ENCODE measurements at places on chromosomes 4 and X.

- no peak for DNase-seq
Observed at GRCh38 chr4:110085131-110085530, 113.3 kb downstream of the ELOVL6 start.

- DNase-seq = no peak
Observed at GRCh38 chr4:159284113-159284512, 181.2 kb downstream of the RAPGEF2 start.

DNA sequence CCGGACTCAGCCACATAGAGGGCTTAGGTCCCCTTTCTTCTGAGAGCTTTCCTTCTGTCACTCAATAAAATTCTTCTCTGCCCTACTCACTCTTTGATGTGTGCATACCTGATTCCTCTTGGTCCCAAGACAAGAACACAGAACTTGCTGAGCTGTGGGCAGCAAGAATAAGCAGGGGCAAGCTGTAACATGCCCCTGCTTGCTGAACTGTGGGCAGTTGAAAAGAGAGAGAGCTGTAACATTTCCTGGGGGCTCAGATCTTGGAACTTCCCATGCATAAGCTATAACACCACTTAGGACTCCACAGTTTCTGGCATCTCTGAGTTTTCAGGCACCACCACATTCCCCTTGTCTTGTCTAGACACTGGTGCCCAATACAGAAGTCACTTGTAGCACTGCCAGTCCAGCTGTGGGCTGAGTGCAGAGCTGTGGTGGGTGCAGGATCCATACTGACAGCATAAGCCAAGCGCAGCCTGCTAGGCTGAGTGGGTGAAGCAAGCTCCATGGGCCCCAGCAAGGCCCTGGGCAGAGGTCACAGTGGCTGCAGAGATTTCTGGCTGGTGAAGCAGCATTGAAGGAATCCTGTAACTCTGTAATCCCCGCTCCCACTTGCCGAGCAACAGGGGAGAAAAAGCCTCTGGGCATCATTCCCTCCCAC, 241.2 kb downstream of the PCDH10 start:
- no peak for DNase-seq

- no peak for DNase-seq
Observed at GRCh38 chrX:133215747-133216146, 2.4 kb downstream of the TFDP3 start.

- DNase-seq = no peak
Observed at GRCh38 chr4:56552273-56552672, 46.7 kb downstream of the ARL9 start.

DNA sequence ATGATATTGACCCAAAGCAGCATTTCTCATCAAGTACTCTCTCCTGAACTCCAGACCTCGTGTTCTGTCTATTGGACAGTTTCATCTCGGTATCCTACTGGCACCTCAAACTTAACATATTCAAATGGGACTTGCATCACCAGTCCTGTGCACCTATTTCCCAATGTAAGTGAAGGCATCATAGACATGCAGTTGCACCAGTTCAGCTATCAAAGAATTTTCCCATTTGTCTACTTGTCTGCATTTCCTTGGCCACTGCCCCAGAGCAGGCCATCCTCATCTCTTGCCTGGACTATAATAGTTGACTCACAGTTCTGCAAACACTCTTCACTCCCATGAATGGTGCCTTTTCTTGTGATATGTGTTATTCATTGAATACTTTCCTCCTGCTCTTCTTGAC, 11.3 kb upstream of the LIMCH1 start:
- DNase-seq = no peak

GRCh38 chr4:44425614-44426208, 22.9 kb downstream of the KCTD8 start:
- no peak for DNase-seq

GRCh38 chr4:14234307-14234706, 606.8 kb upstream of the BOD1L1 start:
- no peak for DNase-seq

DNA sequence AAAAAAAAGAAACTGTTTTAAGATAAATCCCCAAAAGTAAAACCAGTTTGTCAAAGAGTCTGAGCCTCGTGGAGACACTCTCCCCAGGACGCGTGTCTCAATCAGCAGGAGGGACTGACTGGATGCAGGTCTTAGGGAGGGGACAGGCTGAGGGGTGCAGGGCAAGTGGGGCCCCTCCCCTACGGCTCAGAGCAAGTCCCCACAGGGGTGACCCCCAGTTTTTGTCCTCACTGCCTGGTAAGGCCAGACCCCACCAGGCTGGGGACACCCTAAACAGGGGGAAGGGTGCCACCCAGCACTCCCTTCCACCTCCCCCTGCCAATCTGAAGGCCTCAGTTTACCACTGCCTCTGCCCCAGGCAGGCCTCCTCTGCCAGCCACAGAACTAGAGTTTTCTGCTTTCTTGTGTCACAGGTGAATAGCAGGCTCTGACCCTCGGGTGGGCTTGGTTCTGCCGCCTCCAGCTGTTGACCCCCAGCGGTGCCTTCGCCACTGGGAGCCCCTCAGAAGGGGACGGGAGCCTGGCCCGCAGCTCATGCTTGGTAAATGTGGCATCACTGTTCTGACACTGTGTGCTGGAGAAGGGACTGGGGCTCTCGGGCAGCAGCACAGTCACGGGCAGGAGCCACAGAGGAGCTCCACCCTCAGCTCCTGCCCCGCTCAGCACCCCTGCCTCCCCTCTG, 69.8 kb upstream of the MXD4 start:
- DNase-seq = no peak

GRCh38 chr4:128721896-128722295, 87.6 kb upstream of the JADE1 start:
- DNase-seq = no peak

- no peak for DNase-seq
Observed at GRCh38 chrX:22534643-22535042, 261.9 kb downstream of the CBLL2 start.

Data from bone marrow (tissue), 2 donors.